ENCODE measurements at places on chromosomes 6 and 20.

DNA sequence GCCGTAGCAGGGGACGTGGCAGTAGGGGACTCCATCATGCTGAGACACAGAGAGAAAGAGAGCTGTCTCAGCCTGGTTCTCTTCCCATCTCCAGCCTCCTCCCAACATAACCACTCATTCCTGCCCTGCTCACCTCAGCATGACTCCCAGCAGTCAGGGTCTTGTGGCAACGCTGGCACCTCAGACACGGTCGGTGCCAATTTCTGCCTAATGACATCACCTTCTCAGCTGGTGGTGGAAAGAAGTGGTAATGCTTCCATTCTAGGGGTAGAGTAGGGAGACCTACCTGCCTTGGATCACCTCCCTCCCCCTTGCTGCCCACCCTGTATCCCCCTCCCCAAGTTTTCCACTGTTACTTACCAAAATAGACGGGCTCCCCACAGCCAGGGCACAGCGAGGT, 2.5 kb downstream of the CRIP3 start:
- no peak for DNase-seq

- no peak for DNase-seq
Observed at GRCh38 chr6:96911751-96912150, 12.8 kb upstream of the KLHL32 start.

DNA sequence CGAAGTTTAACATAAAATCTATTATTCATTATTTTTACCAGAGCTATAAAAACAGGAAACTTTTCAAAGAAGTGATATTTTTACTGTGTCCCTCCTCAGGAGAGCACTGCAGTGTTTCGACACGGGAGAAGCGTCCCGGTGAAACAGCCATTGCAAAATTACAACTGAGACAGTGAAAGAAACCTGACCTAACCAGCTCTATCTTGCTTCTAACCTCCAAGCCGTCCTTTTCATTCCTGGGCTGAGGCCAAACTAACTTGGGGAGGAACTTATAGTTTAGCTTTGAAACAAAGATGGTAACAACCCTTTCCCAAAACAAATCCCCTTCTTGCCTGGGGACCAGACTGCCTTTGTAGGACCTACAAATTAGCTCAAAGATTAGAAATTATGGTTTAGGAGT, 79.2 kb downstream of the WDR27 start:
- DNase-seq: no peak

- DNase-seq: no peak
Observed at GRCh38 chr6:100663219-100663863, 198.6 kb upstream of the SIM1 start.

DNA sequence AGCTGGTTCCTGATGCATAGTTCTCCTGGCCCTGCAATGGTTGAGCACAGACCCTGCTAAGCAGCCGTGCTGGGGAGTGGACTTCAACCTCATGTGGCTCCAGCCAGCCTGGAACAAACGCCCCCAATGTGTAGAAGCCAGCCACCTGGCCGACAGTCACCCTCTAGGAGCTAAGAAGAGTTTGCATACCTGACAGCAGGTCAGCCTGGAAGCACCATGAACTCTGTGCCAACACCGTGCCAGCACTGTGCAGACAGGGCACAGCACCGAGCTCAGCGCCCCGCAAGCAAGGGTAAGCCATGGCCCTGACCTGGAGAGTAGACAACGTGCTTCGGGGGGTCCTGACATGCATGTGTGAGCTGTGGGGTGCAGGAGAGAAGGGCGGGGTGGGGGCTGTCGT, 356.3 kb downstream of the ZFAND3 start:
- DNase-seq: no peak

- DNase-seq: no peak
Observed at GRCh38 chr20:9775176-9775575, 63.7 kb downstream of the PAK5 start.
